Stimulated activated CD4-positive, alpha-beta T cell treated with anti-CD3 and anti-CD28 coated beads, Interleukin-2, amount 100 ng/mL, for 48 hours (primary cell): ENCODE measurements at places on chromosomes 13 and 19.

DNA sequence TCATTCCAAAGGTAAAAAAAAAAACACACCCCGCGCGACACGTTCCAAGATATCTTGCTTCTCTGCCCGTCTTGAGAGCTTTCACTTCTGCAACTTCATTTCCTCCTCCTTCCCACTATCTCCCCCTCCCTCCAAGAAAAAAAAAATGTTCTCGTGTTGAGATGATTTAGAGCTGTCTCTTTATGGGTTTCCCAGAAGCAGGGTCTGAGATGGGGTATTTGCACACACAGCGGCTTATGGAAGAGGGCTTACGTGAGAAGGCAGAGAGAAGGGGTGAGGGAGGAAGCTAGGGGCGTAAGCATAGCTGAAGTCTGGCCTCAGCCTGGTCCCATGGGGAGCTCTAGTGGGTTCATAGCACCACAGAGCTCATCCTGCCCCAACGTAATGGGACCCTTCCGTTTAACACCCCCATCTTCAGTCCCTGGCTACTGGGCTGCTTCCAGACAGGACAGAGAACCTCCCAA lies 31.3 kb upstream of the USE1 start:
- DNase-seq = peak; percentile 6

- DNase-seq = no peak
Measured at GRCh38 chr19:55189403-55189835, 9.3 kb upstream of the SYT5 start.

GRCh38 chr19:33134571-33135041 lies 2.7 kb downstream of the WDR88 start:
- DNase-seq = peak; percentile 46

- no peak for DNase-seq
Measured at GRCh38 chr13:80547341-80547740, 206.4 kb upstream of the SPRY2 start.

- no peak for DNase-seq
Measured at GRCh38 chr13:41678848-41679247, 221.5 kb downstream of the RGCC start.

- no peak for DNase-seq
Measured at GRCh38 chr13:95957331-95957730, 95.9 kb downstream of the UGGT2 start.

GRCh38 chr13:26526702-26527216 lies 30.7 kb upstream of the WASF3 start:
- DNase-seq = no peak

- DNase-seq = no peak
Measured at GRCh38 chr19:5046339-5047039, 77.6 kb downstream of the KDM4B start.

DNA sequence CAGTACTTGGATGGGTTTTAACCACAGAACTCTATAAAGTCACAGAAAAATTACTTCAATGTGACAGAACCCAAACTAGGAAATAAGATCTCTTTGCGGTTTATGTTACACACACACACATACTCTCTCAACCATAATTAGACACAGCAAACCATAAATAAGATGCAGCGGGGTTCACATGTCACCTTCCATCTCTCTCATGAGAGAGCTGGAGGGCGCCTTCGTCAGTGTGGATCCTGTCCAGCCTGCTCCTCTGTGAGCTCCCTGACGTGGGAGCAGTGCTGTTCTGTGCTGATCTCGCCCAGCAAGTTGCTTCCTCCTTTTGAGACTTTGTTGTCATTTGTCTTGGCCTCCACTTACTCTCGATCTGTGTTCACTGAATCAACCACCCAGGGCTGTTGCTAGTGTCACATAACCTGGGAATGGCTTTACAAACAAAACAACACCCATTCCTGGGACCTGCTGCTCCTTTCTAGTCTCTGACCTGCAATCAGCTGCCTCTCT lies 204.9 kb upstream of the KL start:
- no peak for DNase-seq

DNA sequence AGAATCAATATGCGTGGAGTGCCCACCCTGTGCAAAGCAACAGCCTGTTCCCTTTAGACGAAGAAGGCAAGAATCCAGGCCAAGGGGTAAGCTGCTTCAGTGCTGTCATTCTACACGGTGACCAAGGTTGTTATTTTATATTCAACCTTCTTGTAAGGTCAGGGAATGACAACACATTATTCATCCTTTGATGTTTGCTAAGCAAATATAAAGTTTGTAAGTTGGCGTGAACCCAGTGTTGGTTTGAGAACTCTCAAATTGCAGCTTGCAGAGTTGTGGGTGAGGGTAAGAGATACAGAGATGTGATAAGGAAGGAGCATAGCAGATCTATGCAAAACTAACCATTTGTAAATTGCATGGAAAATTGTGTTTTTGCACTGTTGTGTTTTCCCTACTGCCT lies 436.7 kb downstream of the FGF9 start:
- DNase-seq = no peak
